ENCODE measurements at places on chromosomes 12 and 14.
A peak's percentile ranks its signal among the peaks of the same experiment; 100 is the strongest.

DNA sequence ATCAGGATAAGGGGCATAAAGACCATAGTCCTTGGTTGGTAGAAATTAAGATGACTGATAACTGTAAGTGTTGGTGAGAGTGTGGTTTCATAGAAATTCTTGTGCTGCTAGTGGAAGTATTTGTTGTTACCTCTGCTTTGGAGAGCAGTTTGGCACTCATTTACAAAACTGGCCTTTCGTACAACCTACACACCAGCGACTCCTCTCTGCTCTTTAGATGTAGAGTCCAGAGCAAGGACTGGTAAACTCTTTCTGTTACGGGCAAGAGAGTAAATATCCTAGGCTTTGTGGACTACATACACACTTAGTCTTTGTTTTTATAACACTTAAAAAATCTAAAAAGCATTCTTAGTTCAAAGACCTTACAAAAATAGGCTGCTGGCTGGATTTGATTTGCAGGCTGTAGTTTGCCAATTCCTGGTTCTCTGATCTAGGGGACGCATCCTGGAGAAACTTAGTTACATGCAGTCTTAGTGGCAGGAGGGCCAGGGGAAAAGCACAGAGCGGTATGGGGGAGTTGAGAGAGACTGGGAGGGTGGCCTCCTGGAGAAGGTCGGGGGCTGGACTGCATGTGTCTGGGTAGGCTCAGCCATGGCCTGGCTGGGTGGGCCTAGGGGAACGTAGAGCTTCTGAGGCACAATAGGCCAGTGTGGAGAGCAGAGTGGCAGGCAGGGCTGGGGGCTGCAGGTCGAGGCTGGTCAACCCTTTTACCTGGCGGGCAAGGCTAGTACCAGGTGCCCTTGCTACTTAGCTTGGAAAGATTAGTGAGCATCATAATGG, 55.3 kb upstream of the AMN start:
- no peak for DNase-seq

- DNase-seq: no peak
Measured at GRCh38 chr14:21185491-21185890, 29.6 kb upstream of the OR5AU1 start.

- no peak for DNase-seq
Measured at GRCh38 chr12:69546693-69547438, 38.4 kb upstream of the CCT2 start.

- DNase-seq: no peak
Measured at GRCh38 chr12:103020839-103021238, 63.4 kb downstream of the ASCL1 start.

- DNase-seq: no peak
Measured at GRCh38 chr12:42299392-42300308, 26.2 kb downstream of the ZCRB1 start.

DNA sequence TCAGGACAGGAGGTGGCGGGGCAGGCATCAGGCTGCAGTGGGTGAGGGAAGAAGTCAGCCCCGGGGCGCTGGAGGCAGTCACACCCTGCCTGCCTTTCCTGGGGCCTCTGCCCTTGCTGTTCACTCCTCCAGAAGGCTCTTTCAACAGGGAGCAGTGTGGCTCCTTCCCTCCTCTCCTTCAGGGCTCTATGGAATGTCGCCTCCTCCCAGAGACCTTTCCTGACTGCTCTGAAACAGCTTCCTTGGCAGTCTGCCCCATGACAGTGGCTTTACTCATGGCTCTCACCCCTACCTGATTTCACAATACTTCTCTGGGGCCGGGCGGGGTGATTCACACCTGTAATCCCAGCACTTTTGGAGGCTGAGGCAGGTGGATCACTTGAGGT, 7.1 kb downstream of the RHOF start:
- peak; percentile 83 for DNase-seq

DNA sequence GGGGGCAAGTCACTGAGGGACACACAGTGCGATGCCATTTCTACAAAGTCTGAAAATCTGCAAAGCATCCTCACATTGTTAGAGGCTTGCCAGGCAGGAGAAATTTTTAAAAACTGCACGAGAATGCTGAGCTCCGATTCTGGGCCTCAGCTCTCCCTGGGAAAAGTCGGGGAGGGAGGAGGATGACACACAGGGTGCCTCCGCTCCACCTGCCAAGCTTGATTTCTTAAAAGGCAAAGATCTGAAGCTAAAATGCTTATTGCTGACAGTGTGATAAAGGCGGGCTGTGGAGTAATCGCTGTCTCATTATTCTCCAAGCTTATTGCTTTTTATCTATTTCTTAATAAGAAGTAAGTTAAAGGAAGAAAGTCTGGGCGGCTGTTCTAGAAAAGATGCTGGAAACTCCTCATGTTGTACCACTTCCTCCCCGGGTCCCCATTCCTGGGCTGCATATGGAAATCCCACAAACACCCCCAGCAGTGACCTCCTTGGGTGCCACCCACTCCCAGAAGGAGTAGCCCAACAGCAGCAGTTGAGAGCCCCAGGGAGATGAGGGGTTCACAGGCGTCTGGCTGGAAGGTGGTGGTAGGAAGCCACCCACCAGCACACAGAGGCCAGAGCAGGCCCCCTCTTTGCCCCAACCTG, 55.0 kb downstream of the CCDC85C start:
- DNase-seq: no peak

- DNase-seq: no peak
Measured at GRCh38 chr12:21665816-21666215, 8.2 kb upstream of the LDHB start.

- no peak for DNase-seq
Measured at GRCh38 chr14:87044807-87045206, 948.2 kb downstream of the GALC start.

GRCh38 chr12:5170844-5171243, 127.2 kb downstream of the KCNA5 start:
- DNase-seq: no peak

DNA sequence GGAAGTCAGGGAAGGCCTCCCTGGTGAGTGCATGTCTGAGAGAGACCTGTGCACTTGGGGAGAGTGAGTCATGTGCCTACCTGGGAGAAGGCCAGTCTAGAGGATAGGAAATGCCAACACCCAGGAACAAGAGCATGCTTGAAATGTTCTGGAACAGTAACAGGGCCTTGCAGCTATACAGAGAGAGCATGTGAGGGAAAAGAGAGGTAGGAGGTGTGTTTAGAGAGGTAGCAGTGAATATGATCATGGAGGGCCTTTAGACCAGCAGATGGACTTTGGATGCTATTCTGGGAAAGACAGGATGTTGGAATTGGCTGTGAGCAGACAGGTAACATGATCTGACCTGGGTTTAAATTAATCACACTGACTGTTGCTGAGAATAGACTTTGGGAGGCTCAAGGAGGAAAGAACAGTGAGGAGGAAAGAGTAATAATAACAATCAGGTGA, 1143.6 kb downstream of the FLRT2 start:
- DNase-seq: peak; percentile 22

DNA sequence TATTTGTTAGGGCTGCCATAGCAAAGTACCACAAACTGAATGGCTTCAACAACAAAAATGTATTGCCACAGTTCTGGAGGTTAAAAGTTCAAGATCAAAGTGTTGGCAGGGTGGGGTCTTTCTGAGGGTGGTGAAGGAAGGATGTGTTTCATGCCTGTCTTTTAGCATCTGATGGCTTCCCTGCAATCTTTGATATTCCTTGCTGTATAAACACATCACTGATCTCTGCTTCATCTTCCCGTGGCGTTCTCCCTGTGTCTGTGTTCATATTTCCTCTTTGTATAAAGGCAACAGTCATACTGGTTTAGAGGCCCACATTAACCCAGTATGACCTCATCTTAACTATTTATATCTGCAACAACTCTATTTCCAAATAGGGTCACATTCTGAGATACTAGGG, 167.5 kb downstream of the BTG1 start:
- DNase-seq: no peak

DNA sequence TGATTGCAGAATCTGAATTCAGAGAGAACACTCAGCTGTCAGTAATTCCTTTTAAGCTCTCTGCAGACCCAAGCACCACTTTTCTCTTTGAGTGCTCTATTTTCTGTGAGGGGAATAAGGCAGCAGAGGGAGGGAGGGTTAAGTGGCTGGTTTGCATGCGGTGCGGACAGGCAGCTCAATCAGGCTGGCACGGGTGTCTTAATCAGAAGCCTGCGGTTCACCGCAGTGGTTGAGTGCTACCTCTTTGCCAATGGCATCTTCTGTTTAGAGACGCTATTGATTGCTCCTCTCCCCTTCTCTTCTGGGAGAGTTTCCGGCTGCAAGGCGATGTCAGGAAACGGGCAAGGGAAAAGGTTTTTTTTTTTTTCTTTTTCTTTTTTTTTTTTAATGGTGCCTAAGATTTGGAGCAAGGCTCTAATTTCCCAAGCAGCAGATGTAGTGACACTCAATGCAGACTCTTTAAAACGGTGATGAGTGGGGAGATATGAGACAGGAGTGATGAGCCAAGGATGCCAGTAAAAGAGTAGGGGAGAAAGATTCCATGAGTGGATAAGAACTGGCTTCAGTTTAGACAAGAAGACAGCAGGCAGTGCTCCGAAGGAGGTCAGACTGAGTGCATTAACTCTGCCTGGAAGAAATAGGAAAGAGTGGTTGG, 533.7 kb upstream of the SEL1L start:
- no peak for DNase-seq

- DNase-seq: peak; percentile 19
Measured at GRCh38 chr12:87253157-87253556, 776.0 kb downstream of the C12orf50 start.

- DNase-seq: no peak
Measured at GRCh38 chr12:66602483-66603143, 76.3 kb downstream of the GRIP1 start.
